Epithelial cell of esophagus (primary cell): ENCODE measurements at places on chromosomes 1 and 21.

DNA sequence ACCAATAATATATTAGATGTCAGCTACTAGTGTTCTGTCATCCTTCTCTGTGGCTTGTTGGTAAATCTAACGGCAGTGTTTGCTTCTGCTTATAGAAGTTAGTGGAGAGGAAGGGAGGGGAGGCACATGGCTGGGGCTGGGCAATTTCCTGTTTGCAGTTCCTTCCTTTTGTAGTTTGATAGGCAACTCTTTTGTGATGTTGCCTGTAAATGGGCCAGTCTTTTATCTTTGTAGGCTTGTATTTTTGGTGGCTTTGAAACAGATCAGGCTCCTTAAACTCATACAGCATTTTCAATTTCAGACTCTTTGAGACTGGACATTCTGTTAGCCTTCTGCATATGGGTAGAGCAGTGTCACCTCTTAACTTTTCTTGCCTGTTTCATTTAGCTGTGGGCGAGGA lies 48.1 kb downstream of the CDC14A start:
- DNase-seq, result no peak

DNA sequence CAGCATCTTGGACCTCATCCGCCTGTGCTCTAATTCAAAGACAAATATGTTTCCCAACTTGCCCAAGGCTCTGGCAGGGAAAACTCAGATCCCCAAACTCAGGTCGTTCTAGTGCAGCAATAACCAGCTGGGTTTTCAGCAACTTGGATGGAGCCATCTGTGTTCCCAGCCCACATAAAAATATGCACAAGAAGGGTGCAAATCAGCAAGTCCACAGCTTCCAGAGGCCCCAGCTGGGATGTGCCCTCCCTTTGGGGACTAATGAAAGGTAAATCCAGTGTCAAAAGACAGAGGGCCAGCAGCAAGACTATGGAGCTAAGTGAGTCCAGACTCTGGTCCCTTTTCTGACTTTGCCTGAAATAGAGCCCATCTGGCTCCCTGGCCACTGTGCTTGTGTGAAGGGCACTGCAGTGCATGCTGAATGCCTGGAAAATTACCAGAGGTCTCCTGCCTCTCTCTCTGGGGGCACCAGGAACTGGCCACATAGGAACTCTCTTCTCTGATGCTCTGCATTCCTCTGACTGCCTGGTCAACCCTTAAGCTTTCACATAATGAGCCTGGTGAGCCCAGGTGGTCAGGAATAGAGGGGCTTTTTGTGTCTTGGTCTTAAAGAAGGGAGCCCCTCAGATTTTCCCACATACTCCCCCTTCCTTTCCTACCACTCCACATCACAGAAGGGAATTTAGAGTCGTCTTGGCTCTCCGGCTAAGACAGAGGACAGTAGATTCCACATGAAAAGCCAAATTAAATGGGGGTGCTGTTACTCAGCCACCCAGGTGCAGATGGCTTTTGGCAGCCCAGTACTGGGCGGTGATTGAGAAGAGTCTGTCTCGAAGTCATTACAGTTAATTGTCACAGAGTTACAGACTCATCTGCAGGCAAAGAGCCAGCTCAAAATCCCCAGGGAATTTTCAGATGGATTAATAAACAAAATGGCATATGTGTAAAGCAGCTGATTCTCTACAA lies 88.1 kb upstream of the C1orf21 start:
- DNase-seq, result no peak

- no peak for DNase-seq
Observed at GRCh38 chr1:240362826-240363225, 249.1 kb downstream of the GREM2 start.

DNA sequence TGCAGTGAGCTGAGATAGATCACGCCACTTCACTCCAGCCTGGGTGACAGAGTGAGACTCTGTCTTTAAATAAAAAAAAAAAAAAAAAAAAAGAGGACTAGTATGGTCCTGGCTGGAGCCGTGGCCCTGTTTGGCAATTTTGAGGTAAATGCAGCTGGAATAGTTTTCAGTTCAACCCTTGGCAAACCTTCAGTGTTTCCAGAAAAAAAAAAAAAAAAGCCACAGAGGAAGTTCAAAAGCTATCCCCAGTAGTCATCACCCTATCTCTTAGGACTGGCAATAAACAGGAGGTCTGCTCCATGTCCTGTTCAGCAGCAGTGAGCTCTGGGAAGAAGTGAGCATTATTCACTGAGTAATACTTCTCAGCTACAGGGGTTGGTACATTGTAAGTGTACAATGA lies 56.8 kb upstream of the ERRFI1 start:
- no peak for DNase-seq

DNA sequence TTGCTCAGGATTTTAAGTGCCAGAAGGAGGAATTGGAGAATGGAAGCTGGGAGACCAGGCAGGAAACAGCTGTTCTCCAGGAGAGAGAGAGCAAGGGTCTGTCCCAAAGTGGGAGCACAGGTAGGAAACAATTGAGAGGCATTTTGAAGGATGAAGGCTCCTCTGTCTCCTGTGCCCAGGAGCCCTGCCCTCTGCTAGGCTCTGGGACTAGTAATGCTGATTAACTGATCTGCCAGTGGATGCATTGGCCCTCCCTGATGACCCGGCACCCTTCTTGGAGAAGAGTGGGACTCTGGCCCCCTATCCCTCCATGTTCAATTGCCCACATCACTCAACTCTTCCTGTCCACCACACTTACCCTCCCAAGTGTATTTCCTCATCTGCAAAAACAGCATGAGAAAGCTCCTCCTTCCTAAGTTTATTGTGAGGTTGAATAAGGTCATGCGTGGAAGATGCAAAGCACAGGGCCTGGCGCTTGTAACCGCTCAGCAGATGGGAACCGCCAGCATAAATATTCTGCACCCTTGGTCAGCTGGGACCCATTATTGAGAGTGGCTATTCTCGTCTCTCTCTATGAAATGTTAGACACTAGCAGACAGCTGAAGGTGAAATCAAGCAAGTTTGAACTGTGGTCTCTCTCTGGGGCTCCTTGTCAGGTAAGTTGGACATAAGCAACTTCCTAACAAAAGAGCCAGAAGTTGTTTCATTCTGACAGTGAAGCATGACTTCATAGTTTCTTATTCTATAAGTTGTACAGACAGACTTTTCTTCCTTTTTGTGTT lies 63.0 kb upstream of the ANGPTL1 start:
- no peak for DNase-seq

- DNase-seq, result no peak
Observed at GRCh38 chr1:64874666-64875065, 91.7 kb downstream of the JAK1 start.

DNA sequence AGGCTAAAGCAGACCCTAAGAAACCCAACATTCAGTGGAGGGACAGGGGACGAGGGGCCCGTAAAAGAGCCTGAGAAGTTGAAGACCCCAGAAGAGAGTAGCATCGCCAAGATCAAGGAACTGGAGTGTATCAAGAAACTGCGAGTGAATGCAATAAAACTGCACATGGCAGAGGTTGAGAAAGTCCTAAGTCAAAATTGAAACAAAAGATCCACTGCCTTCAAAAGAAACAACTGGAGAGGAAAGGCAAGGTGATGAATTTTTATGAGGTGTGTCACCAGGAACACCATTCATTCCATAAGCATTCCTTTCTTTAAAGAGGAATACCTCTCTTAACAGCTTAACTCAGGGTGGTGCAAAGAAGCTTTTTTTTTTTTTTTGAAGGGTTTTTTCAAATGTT lies 38.3 kb upstream of the ADORA3 start:
- DNase-seq, result peak; percentile 72

GRCh38 chr1:113630340-113631327 lies 128.7 kb downstream of the PHTF1 start:
- DNase-seq, result peak; percentile 39

DNA sequence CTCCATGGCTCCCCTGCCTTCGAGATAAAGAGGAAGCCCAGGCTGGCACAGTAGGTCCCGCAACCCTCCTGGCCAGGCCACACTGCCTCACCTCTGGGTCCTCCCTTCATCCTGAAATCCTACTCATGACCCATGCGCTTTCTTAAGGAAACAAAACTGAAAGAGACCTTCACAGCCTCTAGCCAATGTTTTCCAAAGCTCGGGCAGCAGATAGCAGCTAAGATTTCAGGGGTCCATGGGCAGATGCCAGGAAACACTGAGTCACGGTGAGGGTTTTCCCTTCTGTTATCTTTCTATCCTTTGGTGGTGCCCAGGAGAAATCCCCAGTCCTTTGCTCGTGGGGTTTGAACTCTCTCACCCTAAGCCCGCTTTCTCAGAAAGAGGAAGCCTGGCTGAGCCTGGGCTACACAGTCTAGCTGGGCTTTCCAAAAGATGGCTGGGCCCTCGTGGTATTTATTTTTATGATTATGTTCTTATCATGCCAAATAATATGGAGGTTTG lies 26.6 kb downstream of the TTC39A start:
- no peak for DNase-seq

DNA sequence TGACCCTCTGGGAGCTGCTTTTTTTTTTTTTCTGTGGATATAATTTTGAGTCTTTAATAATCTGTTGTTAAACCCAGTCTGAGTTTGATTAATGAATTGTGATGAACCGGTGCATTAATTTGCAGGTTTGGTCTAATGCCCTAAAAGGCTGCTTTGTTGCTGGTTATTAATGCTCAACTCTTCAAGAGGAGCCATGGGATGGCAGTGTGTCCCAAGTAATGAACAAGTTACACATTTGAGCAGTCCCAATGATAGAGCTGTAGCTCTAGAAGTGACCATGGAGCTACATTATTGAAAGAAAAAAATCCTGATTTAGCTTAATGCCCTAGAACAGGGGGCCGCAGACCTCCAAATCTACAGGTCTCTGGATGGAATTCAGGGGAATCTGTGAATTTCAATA lies 53.1 kb downstream of the RWDD3 start:
- peak; percentile 28 for DNase-seq

- DNase-seq, result no peak
Observed at GRCh38 chr1:201062511-201063091, 39.1 kb upstream of the KIF21B start.
